ENCODE measurements at places on chromosomes 2 and 18.

GRCh38 chr2:235553291-235553690, 59.4 kb downstream of the AGAP1 start:
- DNase-seq = no peak

- DNase-seq = no peak
Observed at GRCh38 chr2:138239902-138240491, 261.6 kb upstream of the SPOPL start.

GRCh38 chr2:50729306-50730049, 302.5 kb downstream of the NRXN1 start:
- DNase-seq = no peak

DNA sequence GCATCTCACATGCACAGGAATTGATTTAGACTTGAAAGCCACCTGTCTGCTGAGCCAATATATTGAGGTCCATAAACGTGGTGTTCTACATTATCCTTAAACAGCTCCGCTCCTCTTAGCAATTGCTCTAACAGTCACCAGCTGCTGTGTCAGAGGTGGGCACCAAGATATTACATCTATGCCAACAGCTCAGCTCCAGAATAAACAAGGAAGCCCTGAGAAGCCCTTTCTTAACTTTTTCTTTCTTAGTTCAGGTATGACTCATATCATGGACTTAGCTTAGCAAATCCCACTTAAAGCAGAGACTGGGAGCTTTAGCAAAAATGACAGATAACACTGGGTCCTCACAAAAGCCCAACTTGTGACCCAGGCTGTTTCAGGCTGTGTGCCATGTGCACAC, 436.6 kb downstream of the IRS1 start:
- DNase-seq = no peak

DNA sequence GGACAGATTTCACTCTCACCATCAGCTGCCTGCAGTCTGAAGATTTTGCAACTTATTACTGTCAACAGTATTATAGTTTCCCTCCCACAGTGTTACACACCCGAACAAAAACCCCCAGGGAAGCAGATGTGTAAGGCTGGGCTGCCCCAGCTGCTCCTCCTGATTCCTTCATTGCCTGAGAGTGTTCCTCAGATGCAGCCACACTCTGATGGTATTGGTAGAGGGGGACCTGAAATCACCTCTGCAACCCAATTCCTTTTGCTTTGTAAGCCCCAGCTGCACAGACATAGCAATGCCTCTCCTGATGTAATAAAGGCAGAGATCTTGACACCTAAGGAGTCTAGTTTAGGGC, 1529.8 kb downstream of the RPIA start:
- DNase-seq = no peak

DNA sequence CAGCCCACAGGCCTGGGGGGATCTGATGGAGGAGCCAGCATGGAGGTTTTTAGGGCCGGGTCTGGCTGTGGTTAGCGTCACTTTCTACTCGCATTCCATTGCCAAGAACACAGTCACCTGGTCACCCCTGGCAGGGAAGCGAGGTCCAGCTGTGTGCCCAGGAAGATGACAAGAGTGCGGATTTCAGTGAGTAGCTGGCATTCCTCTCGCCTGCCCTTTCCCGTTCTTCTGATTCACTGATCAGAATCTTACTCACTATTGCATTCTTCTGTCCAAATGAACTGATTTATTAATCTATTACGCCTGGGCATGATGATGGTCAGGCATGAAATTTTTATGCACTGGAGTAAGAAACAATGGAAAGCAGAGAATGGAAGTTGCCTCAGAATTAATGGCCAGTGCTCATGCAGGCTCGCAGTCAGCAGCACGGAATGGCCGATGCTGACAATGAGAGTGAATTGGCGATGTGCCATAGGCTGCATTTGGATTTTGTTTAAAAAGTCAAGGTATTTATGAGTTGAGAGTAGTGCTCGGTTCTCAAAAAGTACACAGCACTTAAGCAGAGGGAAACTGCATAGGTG, 76.4 kb upstream of the MGAT5 start:
- DNase-seq = no peak

DNA sequence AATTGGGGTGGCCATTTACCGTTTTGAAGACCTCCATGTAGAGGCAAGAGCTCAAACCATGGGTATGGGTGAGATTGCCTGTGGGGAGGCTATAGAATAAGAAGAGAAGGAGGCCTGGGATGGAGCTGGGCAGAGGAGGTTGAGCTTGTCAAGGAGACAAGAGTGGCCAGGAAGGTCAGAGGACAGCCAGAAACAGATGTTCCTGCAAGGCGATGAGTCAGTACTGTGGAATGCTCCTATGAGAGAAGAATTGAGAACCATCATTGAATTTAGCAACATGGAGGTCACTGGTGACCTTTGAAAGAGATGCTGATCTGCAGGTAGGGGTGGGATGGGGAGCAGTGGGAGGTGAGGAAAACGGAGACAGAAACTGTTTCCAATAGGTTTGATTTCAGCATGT, 3.5 kb downstream of the ACSL3 start:
- DNase-seq = no peak

GRCh38 chr2:136248242-136248641, 130.3 kb upstream of the CXCR4 start:
- no peak for DNase-seq

- DNase-seq = no peak
Observed at GRCh38 chr2:158154596-158154995, 52.9 kb downstream of the UPP2 start.

GRCh38 chr2:160399880-160400279, 93.7 kb downstream of the RBMS1 start:
- no peak for DNase-seq

DNA sequence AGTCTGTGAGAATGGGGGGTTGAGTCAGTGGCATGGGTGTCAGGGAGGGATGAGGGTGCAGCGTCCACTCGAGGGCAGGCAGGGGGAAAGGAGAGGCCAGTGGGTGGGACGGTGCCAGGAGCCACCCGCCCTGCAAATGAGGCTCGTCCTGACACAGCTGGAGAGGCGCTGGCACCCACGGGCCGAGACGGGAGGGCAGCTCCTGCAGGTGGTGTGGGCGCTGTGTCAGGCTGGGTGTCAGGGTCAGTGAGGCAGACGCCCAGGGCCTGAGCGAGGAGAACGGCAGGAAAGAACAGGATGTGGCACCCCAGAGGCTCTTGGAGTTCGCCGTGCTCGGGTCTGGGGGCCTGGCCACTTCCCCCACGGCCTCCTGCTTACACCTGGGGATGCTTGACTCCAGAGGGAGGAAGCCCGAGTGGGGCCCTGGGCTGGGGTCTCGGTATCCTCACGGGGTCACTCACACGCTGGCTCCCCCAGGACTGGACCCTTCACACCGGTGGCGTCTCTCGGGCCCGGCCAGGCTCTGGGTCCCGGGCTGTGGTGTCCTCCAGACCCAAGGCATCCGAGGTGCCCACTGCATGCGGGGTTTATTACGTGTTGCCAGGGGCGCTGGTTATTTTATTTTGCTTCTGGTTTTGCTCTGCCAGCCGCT, 130.5 kb upstream of the CTDP1 start:
- no peak for DNase-seq

- no peak for DNase-seq
Observed at GRCh38 chr2:40859617-40860016, 407.7 kb upstream of the SLC8A1 start.

- no peak for DNase-seq
Observed at GRCh38 chr18:79597831-79598632, 81.6 kb upstream of the CTDP1 start.

GRCh38 chr2:213545964-213546475, 261.8 kb downstream of the SPAG16 start:
- DNase-seq = no peak

DNA sequence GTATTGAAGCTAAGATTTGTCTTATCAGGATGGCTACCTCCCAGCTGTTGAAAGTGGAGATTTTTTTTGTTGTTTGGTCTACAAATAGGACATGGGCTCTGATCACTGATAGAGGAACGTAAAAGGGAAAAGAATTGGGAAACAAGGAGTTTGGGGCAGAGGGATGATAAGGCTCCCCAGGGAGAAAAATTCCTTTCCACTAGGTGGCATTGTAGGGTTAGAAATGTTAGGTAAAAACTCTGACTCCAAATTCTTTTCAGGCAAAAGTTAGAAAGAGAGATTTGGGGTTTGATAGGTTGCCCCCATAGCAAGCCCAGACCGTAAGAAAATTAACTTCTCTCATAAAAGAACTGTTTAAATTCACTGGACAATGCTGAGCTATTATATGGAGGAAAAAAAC, 19.8 kb downstream of the CMPK2 start:
- DNase-seq = no peak

GRCh38 chr2:200913654-200914053, 24.5 kb downstream of the NIF3L1 start:
- no peak for DNase-seq

GRCh38 chr2:57497489-57498096, 549.0 kb upstream of the VRK2 start:
- peak; percentile 72 for DNase-seq

DNA sequence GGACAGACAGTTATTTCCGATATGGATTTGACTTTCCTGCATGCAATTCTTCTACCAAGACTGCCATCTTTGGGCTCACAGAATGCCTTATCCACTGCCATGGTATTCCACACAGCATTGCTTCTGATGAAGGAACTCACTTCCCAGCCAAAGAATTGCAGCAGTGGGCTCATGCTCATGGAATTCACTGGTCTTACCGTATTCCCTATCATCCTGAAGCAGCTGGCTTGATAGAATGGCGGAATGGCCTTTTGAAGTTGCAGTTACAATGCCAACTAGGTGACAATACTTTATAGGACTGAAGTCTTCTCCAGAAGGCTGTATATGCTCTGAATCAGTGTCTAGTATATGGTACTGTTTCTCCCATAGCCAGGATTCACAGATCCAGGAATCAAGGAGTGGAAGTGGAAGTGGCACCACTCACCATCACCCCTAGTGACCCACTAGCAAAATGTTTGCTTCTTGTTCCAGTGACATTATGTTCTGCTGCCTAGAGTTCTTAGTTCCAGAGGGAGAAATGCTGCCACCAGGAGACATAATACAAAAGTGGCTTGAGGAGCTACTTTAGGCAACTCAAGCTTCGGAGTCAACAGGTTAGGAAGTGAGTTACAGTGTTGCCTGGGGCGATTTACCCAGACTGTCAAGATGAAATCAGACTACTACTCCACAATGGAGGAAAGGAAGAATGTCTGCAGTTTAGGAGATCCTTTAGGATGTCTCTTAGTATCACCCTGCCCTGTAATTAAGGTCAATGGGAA, 23.8 kb upstream of the SMAD4 start:
- no peak for DNase-seq

DNA sequence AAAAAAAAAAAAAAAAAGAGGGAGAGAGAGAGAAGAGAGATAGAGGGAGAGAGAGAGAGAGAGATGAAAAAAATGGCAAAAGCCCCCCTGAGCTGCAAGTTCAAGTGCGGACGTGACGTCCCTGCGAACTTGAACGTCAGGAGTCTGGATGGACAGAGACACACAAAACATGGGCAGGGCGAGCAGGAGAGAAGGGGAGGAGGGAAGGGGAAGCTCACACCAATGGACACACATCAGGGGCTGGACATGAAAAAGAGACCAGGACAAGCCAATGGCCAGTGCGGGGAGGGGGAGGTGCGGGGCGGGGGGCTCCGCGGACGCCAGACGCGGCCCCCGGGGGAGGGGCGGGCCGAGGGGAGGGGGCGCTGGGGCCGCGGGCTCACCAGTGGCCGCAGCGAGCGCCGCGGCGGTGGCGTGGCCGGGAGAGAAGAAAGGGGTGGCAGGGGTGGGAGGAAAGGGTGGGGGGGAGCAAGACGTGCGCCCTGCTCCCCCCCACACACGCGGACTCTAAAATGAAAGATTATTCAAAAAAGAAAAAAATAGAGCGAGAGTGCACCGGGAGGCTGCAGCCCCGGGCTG, at the start of gene BCL11A:
BCL11A (minus strand) TSS at position 160 of the 579 bp plus-strand sequence. CDS start 384 bp downstream, outside the sequence.
- DNase-seq = peak; percentile 50

- DNase-seq = no peak
Observed at GRCh38 chr2:226467221-226467620, 332.4 kb downstream of the IRS1 start.

DNA sequence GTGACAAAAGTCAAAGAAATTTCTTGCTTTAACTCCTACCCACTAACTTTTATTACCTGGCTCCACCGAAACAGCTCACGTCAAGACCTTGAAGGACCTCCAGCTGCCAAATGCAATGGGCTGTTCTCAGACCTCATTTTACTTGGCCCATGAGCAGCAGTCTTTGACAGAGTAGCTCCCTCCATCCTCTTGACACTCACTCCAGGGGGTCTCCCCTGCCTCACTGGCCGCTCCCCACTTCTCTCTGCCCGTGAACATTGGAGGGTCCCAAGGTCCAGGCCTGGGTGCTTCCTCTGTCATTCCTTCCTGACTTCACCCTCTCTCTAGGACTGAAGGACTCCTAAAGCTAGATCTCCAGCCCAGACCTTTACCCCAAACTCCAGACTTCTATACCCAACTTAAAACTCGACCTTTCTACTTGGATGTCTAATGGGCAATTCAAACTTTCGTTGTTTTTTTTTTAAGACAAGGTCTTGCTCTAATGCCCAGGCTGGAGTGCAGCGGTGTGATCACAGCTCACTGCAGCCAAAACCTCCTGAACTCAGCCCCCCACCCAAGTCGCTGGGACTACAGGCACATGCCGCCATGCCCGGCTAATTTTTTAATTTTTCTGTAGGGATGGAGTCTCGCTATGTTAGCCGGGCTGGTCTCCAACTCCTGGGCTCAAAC, 92.9 kb upstream of the ST3GAL5 start:
- DNase-seq = no peak

- peak; percentile 51 for DNase-seq
Observed at GRCh38 chr2:224711859-224712665, 4.1 kb downstream of the CCDC195 start.
